ENCODE measurements at places on chromosomes 5 and 9. TPM values are rescaled to one million over a fixed set of nuclear protein-coding genes. Genes with fewer than 3 reads are reported as not detected.
A peak's percentile ranks its signal among the peaks of the same experiment; 100 is the strongest.

The ABCA1 gene
- 0.41 TPM for polyA plus RNA-seq

The ORM2 gene
- not detected for polyA plus RNA-seq

The PCDHAC1 gene
- polyA plus RNA-seq, result not detected

DNA sequence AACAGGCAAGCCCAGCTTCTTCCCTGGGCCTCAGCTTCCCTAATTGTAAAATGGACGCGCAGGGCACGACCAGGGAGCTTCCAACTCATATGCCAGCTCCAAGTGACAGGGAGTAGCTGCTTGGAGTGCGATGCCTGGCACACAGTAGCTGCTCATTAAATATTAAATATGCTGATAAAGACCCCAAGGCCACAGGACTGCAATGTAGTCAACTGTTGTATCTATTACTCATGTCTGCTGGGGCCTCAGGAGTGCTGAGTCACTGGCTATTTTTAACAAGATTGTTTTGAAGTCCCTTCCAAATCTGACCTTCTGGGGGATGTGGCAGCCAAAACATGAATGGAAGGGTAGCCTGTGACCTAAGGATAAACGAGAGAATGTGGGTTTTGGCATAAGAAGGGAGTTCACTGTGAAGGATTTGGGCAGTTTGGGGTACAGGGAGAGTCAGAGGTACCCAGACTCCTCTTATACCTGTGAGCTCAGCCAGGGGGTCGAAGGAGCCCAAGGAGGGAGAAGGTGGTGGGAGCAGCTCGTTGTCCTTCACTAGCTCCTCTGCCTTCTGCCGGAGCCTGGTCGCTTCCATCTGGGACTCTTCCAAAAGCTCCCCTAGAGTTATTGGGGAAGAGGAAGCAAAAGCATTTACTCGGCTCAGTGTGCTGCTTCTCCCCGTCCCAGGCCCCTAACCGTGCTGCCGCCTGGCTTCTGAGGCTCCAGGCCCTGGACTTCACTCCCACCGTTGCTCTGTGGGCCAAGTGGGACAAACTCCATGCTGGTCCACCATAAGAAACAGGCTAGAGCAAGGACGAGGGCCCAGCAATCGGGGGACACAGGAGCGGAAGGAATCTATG lies 17.5 kb downstream of the TNIP1 start:
- H3K4me1 ChIP-seq, result peaks cover 56% of the 10 kb centered on the region
- H3K36me3 ChIP-seq, result peaks cover 79% of the 10 kb centered on the region
- H3K4me3 ChIP-seq, result no peak overlapping the region

- no peaks in the 10 kb centered on the region for H3K36me3 ChIP-seq
- H3K4me3 ChIP-seq, result no peak overlapping the region
- no peak overlapping the region for H3K27ac ChIP-seq
These were observed 1921.6 kb upstream of the WWC1 start for GRCh38 chr5:166369807-166370206.

DNA sequence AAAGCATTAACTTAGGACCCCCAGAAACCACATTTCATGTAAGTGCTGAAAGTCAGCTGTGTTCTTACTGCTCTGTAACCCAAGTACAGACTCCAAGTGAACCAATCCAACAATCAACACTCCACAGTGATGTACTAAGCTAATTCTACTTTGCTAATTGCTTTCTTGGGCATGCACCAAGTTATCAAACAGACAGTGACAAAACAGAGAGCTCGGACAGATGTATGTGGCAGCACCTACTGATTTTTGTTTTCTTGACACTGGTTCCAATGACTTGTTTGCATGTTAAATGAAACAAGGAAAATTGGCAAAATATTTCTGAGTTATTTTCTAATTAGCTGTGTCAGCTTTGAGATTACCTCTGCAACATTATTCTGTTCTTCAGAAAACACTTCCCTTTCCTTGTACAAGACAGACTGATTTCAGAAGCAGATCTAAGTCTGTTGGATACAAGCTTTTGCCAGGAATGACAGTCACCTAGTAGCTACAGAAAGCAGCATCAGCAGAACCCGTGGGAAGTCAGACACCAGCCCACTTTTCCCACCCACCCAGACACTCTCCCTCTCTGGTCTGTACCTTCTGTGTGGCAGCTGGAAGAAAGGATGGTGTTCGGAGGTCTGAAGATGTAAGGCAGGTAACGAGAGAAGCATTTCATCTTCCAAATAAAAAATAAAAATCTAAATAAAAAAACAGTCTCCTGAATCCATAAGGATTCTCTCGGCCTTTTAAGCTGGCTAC lies 176.7 kb upstream of the PPP2R2B start:
- no peak overlapping the region for H3K27ac ChIP-seq
- H3K4me1 ChIP-seq, result no peaks in the 10 kb centered on the region
- DNase-seq, result no peak
- H3K36me3 ChIP-seq, result no peaks in the 10 kb centered on the region
- H3K4me3 ChIP-seq, result no peak overlapping the region

GRCh38 chr9:18923167-18923566 lies 109.8 kb downstream of the SAXO1 start:
- H3K4me3 ChIP-seq, result no peak overlapping the region
- no peaks in the 10 kb centered on the region for H3K36me3 ChIP-seq
- no peak for DNase-seq
- H3K4me1 ChIP-seq, result no peaks in the 10 kb centered on the region

DNA sequence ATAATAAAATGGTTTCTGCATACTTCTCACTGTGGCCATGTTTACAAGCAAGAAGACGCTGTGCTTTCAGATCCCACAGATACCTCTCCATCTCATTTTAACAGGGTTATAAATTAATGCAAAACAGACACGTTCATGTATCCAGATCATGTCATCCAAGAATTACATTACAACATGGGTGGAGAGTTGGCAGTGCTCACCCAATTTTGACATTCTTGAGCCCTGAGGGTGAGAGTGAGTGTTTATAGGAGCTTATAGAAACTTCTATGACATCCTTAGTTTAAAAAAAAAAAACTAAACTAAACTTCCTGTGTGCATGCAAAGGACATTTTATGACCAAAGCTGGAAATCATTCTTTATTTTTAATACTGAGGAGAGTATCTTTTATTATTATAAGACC lies 9.1 kb downstream of the PRKACG start:
- DNase-seq, result no peak
- no peak overlapping the region for H3K27ac ChIP-seq
- no peaks in the 10 kb centered on the region for H3K4me1 ChIP-seq
- no peak overlapping the region for H3K4me3 ChIP-seq
- H3K36me3 ChIP-seq, result no peaks in the 10 kb centered on the region

DNA sequence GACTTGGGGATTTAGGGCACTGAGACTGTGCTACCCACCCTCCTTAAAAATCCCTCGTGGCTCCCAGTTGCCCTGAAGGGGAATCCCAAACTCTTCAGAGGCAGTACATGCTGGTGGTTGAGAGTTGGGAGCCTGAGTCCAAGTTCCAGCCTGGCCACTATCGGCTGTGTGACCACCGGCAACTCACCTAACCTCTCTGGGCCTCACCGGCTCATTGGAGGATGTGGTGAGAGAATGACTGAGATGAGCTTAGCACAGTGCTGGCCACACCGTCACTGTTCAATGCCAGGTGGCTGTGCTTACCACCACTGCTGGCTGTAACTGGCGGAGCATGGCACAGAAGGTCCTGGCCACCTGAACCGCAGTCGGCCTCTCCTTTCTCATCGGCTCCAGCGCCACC lies 200.2 kb downstream of the C9orf50 start:
- no peaks in the 10 kb centered on the region for H3K36me3 ChIP-seq
- no peaks in the 10 kb centered on the region for H3K4me1 ChIP-seq
- no peak overlapping the region for H3K4me3 ChIP-seq
- no peak overlapping the region for H3K27ac ChIP-seq
- DNase-seq, result no peak
- no peaks in the 10 kb centered on the region for H3K27me3 ChIP-seq

GRCh38 chr5:160506006-160507004 lies 84.7 kb downstream of the PTTG1 start:
- peak overlapping the region; percentile 76 for H3K4me3 ChIP-seq
- H3K27me3 ChIP-seq, result no peaks in the 10 kb centered on the region
- peaks cover 41% of the 10 kb centered on the region for H3K4me1 ChIP-seq

GRCh38 chr5:80268916-80269315 lies 13.1 kb upstream of the SERINC5 start:
- no peak for DNase-seq
- no peak overlapping the region for H3K4me3 ChIP-seq

DNA sequence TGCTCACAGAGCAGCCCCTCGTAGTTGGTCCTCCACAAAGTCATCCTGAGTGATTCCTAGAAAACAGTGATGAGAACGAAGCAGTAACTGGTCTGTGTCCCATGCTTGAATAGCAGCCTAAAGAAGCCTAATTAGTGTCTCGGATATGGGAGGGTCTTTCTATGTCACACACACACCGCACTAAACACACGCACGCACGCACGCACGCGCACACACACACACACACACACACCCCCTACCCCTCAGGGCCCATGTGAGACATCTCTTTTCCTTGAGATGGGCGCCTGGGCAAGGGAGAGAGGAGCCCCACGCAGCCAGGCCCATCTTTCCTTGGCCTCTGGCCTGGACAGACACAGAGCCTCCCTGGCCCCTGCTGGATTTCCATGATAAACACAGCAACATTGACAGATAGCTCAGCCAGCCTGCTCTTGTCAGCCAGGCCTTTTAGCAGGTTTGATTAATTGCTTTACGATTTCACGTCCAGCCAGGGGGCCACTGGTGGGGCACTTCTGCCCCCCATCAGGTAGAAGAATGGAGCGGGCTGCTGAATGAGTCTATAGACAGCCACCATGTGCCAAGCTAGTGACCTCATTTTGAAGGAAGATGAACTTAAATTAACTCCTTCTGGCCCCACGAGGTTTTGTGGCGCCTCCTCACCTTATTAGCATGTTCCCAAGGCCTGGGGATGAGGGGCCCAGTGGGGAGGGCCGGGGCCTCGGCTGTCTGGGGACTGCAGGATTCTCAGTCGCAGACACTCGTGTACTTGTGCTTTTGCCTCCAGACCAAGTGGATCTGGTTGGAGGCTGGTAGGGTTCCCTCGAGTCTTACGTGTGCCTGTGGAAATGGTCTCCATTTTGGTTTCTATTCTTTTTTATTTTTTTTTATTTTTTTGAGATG lies 36.2 kb upstream of the PRDM12 start:
- no peak for DNase-seq
- no peaks in the 10 kb centered on the region for H3K27me3 ChIP-seq
- no peak overlapping the region for H3K27ac ChIP-seq

DNA sequence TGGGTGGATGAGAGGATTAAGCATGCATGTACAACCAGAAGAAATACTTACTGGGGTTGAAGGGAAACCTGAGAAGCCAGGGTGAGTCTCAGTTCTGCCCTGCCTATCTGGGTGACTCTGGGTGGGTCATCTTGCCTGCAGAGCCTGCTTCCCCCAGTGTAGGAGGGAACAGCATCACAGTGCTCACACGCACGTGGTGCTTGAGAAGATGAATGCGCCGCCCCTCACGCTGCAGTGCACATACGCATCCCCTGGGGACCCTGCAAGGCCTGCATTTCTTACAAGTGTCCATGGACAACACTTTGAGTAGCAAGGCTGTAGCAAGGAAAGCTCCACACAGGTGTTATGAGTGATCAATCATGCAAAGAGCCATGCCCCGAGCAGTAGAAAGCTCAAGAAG lies 18.7 kb upstream of the GABBR2 start:
- H3K4me3 ChIP-seq, result no peak overlapping the region
- no peak overlapping the region for H3K27ac ChIP-seq
- DNase-seq, result no peak

- H3K36me3 ChIP-seq, result peaks cover 19% of the 10 kb centered on the region
- no peak overlapping the region for H3K4me3 ChIP-seq
- H3K27me3 ChIP-seq, result no peaks in the 10 kb centered on the region
These were observed 5.6 kb downstream of the NANS start for GRCh38 chr9:98062161-98062560.

DNA sequence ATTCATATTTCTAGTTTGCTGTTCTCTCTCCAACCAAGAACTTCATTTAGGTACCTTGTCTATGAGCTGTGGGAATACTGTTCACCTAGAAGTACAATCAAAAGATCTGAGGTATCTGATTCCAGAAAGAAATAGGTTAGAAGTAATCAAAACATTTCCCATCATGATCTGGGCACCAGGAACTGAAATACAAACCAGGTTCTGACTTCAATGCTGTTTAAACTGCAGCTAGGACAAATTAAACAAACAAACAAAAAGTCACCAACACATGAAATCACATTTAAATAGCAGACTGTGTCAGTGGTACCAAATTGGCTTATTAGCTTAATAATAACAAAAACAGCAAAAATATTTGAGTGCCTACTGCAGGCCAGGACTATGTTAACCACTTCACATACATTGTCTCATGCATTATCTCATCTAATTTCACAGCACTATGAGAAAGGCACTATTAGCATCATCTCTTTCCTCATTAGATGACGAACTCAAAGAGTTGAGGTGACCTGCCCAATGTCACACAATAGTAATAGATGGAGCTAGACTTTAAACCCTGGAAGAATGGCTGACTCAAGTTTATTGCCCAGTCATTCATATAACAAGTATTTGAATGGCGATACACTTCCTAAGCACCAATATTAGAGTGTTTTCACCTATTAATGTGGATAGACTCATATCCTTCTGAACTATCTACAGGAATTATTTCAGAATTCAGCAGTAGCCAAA lies 14.5 kb downstream of the PLPP1 start:
- H3K27ac ChIP-seq, result no peak overlapping the region
- H3K36me3 ChIP-seq, result no peaks in the 10 kb centered on the region
- H3K4me1 ChIP-seq, result no peaks in the 10 kb centered on the region
- no peak for DNase-seq

DNA sequence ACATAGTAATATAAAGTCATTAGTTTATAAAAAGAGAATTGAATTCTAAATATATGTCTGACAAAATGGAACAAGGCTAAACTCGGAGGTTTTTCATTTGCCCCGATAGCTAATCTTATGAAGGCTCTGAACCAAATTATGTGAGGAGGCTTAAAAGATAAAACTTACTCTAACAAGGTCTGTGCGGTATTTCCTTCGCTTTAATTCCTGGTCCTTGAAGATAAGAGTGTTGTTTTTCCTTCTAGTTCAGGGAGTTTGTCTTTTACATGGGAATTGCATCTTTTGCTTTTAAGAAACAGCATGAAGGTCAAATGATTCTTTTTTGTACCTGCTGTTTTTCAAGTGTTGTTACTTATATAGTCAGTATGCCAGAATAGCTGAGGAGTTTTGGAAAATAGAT lies 68.2 kb downstream of the UBE2QL1 start:
- H3K36me3 ChIP-seq, result no peaks in the 10 kb centered on the region
- DNase-seq, result no peak

GRCh38 chr5:174364676-174365075 lies 319.2 kb downstream of the NSG2 start:
- no peak for DNase-seq
- H3K4me1 ChIP-seq, result no peaks in the 10 kb centered on the region
- H3K27me3 ChIP-seq, result no peaks in the 10 kb centered on the region
- no peak overlapping the region for H3K27ac ChIP-seq
- no peaks in the 10 kb centered on the region for H3K36me3 ChIP-seq

DNA sequence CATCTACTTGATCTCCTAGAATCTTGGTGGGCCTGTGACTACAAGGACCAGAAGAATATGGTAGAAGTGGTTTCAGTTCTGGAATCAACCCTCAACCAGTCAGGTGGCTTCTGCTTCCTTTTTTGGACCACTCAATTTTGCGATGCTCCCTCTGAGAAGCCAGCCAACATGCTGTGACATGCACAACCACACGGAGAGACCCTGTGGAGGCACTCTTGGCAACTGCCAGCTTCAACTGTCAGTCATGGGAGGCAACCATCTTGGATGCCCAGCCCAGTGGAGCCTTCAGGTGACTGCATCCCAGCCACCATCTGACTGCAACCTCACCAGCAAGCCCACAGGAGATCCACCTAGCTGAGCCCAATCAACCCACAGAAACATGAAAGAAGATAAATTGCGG lies 137.3 kb downstream of the FAM114A2 start:
- no peaks in the 10 kb centered on the region for H3K4me1 ChIP-seq
- H3K4me3 ChIP-seq, result no peak overlapping the region
- no peak overlapping the region for H3K27ac ChIP-seq
- no peaks in the 10 kb centered on the region for H3K27me3 ChIP-seq

Measured in CD4-positive, CD25-positive, alpha-beta regulatory T cell (primary cell).